ENCODE measurements at places on chromosomes 6 and 20.

DNA sequence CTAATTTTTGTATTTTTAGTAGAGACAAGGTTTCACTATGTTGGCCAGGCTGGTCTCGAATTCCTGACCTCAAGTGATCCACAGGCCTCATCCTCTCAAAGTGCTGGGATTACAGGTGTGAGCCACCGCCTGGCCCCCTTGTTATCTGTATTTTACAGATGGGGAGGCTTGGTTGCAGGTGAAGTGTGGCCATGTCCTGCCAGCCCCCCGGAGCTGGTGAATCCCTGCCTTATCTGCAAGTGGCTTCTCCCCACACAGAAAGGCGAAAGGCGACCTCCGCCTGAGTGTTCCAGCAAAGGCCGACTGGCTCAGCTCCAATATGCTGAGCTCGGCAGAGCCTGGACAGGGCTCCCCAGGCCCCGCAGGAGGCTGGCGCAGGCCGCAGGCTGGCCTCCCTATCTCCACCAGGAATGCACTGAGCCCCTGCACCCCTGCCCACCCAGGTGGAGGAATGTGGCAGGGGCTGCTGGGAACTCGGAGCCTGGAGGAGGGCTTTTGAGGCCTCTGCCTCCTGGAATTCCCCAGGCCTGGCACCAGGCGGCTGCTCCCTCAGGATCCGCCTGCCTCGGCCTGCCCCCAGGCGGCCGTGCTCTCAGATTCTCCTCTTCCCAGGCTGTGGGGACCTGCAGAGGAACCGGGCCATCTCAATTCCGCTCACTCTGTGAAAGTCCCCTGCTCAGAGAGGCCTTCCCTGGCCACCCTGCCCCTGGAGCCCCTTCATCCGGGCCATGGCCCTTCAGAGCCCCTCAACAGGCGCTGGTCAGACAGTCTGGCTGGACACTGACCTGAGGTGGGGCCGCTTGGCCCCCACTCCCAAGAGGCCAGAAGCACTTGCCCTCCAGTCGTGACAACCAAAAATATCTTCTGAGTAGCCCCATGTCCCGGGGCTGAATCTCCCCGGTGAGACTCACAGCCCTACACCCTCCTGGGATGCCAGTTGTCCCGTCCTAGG, 9.3 kb upstream of the LAMA5 start:
- no peak for ATAC-seq

DNA sequence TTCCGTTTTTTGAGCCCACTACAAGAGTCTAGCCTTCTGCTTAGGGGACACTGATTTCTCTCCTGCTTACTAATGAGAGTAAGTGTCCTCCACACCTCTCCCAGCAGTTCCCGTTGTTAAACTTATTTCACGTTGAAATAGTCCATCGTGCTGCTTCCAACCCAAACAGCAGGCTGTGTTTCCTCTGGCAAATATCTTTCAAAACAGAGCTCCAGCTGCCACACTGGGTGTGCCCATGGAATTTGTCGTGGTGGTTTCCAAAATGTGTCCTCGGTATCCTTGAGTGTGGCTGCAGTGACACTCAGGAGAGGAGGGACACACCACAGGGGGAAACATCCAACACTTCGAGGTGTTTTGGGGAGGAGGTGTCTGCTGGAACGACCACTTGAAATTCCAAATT, 176.5 kb upstream of the RALGAPA2 start:
- no peak for ATAC-seq

- ATAC-seq: no peak
Measured at GRCh38 chr6:53544217-53544469, 758 bp downstream of the GCLC start.

- no peak for ATAC-seq
Measured at GRCh38 chr6:141107591-141108160, 1025.0 kb upstream of the GJE1 start.

- ATAC-seq: no peak
Measured at GRCh38 chr6:71473926-71474325, 185.3 kb downstream of the OGFRL1 start.

- ATAC-seq: no peak
Measured at GRCh38 chr6:1105833-1106400, 206.0 kb upstream of the FOXQ1 start.

GRCh38 chr20:4989570-4989969, 11.7 kb downstream of the SLC23A2 start:
- no peak for ATAC-seq

DNA sequence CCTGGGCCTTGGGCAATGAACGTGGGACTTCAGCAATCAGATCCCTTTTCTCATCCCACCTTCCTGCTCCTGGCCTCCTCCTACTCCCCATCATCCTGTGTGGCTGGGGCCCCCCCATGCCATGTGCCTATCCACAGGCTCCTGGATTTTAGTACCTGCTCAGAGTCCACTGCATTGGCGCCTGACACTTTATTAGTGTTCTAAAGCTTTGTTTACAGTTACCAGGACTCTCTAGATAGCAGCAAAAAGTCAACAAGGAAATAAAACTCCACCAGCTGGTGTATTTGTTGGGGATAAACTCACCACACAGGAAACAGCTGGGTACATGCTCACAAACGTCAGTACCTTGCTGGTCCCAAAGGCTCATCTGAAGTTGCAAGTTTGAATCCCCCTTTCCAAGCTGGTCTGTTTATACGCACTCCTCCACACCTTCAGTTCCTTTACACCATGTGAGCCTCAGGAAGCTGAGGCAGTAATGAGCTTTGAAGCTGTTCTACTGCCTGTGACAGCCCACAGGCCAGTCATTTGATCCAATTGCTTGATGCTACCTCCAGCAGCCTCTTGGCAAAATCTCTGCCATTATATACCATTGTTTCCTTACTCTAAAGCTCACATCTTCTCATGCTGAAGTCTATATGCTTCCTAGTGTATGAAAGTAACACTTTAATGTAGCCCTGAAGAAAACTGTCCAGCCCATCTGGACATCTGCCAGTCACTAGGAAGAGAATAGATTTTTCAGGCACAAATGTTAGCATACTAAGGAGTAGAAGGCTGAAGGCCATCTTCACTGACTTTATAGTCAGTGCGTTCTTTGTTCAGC, 76.6 kb downstream of the ANKEF1 start:
- no peak for ATAC-seq

DNA sequence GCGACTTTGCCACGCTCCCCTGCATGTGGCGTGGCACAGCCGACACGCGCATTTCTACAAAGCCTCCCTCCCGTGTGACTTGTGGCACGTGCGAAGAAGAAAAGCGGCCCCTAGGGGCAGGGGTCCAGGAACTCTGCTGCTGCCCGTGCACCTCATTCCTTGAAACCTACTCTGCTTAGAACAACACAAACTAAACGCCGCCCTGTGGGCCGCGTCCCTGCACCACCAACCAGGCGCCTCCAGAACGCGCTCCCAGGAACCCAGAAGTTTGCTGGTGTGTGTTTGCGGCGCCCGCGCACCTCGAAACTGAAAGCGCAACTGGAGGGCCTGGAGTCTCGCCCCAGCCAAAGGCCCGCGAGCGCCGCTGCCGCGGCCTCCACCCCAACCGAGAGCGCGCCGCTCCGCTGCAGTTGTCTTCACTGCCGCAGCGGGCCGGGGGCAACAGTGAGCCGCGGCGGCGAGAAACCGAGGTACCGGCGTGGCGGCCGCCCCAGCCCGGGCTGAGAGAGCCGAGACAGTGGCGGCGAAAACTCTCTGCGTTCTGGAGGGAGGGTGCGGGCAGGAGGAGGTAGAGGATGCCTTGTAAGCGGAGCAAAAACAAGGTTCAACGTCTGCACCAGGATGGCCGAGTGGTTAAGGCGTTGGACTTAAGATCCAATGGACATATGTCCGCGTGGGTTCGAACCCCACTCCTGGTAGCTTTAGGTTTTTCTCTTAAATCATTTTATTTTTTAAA, 65.8 kb downstream of the STX11 start:
- peak; percentile 91 for ATAC-seq

DNA sequence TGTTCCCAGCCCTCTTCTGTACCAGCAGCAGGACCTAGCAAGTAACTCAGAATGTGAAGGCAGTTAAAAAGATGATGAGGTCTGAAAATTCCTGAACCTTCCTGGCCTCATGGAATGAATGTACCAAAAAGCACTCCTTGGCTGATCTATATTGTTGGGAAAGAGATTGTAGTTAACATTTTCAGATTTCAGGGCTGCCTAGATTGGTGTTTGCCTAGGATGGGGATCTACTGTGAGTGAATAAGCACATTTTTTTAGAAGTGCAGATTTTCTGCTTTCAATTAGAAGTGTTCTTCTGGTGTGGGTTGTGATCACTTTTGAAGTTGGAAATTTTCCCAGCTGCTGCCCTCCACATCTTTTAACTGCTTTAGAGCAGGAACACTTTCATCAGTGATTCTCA, 6.2 kb downstream of the MYLIP start:
- no peak for ATAC-seq

DNA sequence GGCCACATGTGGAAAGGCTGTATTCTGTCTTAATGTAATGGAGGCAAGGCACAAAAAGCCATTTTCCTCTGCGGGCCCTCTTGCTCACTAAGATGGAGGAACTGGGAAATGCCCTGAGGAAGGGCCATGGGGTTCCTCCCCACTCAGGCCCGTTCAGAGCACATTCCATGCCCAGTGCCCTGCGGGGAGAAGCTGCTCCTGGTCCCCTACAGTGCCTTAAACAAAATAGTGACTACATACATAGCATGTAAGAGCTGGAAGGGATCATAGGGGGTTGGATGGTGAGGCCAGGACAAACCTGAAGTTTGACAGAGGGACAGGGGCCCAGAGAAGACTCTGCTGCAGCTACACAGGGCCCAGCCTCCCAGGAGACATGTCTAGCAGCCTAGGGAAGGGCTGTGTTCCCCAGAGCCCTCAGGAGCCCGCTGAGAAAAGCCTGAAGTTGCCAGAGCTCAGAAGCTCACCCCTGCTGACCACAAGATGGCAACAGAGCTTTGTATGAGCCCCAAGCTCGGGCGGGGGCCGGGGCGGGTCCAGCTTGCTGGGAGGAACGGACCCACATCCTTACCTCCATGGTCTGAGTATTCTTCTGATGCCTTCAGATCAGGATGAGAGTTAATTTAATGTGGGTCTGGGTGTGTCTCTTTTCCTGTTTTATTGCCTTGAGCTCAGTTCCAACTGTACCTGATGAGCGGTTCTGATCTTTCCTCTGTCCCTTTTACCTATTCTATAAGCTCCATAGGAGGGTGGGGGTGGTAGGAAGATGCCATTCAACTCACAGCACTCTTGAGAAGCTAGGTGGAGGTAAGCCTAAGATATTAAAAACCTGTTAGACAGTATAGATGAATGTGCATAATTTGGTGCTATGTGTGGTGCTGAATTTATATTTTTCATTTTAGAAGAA, 242.9 kb downstream of the CDC5L start:
- ATAC-seq: peak; percentile 31

DNA sequence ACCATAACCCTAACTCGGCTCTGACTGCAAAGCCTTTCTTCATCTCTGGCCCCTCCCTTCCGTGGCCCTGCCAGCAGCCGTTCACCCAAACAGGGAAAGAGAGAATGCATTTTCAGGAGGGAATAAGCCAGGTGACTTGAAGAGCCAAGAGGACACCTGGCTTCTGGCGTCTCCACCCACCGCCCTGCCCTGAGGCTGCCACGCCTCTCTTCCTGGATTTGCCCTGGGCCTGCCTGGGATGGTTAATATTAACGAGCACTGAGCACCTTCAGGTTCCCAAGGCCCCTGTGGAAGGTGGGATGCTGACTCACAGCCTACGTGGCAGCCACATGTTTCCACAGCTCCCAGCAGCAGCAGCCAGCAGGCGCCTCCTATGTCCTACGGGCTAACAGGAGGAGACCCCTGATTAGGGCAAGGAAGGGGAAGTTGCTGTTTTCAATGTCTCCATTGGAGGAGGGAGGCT, 138.0 kb upstream of the RREB1 start:
- ATAC-seq: no peak

Measured in activated CD4-positive, CD25-positive, alpha-beta regulatory T cell treated with anti-CD3 and anti-CD28 coated beads, Interleukin-2, amount 50 U/mL, for 24 hours (primary cell).